NCI-H1048 (cell line): ENCODE measurements at places on chromosomes 1 and 21.
A peak's percentile ranks its signal among the peaks of the same experiment; 100 is the strongest.

DNA sequence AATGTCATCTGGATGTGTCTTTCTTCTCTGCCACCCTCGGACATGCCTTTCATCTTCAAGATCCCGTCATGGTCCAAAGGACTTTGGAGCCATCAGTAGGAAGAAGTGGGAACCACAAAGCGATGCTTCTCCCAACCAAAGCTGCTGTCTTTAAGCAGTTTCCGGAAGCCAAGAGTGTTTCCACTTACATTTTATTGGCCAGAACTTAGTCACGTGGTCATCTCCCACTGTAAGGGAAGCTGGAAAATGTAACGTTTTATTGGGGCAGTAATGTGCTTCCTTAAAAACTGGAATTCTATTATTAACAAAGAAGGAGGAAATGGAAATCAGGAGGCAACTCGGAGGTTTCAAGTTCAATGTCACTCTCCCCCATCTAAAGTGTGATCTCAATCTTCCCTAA lies 170.8 kb downstream of the ATG4C start:
- no peak for DNase-seq

DNA sequence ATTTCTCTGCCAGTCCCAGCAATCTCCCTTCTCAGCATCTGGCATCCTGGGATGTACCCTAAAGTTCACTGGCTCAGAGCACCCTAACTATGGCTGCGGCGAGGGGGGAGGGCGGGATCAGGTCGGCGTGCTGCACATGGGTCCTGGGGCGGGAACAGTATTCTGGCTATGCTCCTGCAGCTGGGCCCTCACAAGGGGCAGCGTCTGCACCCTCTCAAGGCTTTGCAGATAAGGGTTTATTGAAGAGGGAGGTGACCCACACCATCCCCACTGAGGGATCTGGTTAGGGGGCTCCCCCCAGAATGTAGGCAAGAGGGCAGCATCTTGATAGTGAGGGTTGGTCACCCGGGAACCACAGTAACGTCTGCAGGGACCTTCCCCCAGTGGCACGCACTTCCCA lies 44.9 kb upstream of the PCBP3 start:
- DNase-seq = no peak

DNA sequence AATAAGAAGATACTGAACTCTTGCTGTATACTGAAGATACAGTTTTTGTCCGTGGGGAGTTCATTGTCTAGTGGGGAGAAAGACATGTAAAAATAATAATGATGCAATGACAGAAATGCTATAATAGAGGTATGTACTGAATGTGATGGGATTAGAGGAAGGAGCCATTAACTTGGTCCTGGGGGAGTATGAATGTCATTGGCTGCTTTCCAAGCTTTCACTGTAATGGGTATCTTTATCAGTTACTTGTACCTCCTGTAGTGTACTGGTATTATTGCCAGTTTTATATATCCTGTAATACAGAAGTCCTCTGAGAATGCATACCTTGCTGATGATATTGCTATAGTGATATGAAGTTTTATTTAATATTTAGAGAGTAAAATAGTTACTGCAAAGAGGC lies 7.4 kb downstream of the BTBD8 start:
- DNase-seq = no peak

GRCh38 chr1:2180297-2181245 lies 14.0 kb downstream of the FAAP20 start:
- no peak for DNase-seq

DNA sequence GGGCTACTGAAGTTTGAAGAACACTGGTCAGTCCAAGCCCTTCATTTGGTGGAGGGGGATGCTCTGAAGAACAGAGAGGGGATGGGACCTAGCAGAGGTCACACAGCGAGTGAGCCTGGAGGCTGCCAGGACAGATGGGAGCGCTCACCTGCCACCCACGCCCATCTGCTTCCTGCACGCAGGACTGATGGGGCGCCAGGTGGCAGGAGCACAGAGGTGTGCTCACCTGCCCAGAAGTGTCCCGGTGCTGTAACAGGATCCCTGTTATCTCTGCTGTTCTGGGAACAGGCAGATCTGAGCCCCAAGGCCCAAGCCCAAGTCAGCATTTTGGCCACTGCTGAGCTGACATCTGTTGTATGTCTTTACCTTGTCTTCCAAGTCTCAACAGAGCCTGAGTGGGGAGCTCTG lies 40.5 kb downstream of the EPHB2 start:
- no peak for DNase-seq

- DNase-seq = no peak
These were observed 90.5 kb downstream of the GDAP2 start for GRCh38 chr1:117838911-117839310.

GRCh38 chr1:48251323-48251722 lies 28.8 kb downstream of the SLC5A9 start:
- DNase-seq = no peak

GRCh38 chr1:11714831-11715575 lies 20.9 kb upstream of the AGTRAP start:
- no peak for DNase-seq

- no peak for DNase-seq
These were observed 79.8 kb upstream of the WNT4 start for GRCh38 chr1:22222723-22223122.

- DNase-seq = no peak
These were observed 297.4 kb downstream of the TM2D1 start for GRCh38 chr1:61427510-61427909.

DNA sequence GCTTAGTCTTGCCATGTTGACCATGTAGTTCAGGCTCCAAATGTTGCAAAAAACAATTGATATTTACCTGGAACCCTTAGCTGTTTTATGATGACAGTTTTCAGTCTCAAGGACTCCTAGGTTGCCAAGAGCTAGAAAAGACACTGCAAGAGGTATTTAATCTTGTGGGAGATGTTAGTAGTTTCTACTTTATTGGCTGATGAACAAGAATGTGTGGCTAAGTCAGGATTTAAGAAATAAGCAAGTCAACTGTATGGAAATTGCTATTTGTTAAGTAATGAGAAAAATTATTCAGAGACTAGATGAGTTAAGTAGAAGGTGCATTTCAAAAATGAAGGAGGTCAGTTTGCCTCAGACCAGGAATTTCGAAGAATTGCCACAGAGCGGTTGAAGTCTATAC lies 639.7 kb upstream of the USP24 start:
- DNase-seq = no peak

DNA sequence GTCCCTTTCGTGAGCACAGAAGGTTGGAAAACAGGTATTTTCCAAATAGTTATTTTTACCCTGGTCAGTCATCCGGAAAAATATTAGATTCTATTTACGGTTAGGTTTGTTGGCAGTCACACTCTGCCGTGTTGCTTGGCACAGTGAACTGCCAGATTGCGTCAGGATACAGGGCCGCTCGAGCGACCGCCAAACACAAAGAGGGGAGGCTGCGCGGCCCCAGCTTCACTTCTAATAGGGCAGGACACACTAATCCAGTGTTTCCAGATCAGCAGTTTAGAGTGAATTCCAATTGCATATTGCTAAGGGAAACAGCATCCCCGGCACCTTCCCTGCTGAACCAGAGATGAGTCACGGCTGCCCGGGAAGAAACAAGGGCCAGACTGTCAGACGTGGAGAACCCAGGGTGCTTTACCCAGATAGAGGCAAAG lies 22.9 kb downstream of the UMODL1 start:
- DNase-seq = no peak

DNA sequence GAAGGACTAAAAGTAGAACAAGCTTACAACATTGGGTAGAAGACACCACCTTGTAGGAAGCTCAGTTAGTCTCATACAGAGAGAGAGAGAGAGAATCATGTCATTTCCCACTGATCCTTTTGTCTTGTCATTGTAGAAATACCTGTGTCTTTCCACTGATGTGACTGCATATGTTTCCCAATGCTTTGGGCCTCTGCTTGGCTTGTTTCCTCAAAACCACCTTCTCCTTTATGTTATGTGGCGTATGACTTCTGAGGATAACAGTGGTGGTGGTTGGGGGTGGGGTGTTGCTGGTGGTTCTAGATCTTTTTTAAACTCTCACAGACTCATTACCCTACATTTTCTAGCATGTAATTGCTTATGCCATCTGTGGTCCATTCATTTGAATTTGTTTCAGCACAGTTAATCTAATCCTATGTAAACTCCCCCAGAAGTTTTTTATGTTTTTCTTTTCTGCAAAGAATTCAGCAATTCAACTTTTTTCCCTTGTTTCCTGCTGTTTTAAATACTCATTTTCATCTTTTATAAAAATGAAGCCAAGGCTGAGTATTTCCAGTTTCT lies 9.3 kb downstream of the RGL1 start:
- peak; percentile 28 for DNase-seq

DNA sequence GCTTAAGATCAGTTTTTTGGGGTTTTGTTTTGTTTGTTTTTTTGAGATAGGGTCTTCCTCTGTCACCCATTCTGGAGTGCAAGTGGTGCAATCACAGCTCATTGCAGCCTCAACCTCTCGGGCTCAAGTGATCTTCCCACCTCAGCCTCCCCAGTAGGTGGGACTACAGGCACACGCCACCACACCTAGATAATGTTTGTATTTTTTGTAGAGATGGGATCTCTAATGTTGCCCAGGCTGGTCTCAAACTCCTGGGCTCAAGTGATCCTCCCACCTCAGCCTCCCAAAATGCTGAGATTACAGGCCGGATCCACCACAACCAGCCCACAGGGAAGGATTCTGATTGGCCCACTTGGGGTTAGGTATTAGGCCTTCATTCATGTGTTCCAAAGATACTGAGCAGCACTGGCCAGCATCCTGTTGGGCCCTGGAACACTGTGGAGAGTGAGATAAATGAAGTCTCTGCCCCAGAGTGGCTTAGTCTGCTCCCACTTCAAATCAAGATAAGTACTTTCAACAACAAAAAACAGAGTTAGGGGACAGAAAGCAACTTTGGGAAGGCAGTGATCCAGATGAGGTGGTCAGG lies 54.7 kb downstream of the PTP4A2 start:
- no peak for DNase-seq

DNA sequence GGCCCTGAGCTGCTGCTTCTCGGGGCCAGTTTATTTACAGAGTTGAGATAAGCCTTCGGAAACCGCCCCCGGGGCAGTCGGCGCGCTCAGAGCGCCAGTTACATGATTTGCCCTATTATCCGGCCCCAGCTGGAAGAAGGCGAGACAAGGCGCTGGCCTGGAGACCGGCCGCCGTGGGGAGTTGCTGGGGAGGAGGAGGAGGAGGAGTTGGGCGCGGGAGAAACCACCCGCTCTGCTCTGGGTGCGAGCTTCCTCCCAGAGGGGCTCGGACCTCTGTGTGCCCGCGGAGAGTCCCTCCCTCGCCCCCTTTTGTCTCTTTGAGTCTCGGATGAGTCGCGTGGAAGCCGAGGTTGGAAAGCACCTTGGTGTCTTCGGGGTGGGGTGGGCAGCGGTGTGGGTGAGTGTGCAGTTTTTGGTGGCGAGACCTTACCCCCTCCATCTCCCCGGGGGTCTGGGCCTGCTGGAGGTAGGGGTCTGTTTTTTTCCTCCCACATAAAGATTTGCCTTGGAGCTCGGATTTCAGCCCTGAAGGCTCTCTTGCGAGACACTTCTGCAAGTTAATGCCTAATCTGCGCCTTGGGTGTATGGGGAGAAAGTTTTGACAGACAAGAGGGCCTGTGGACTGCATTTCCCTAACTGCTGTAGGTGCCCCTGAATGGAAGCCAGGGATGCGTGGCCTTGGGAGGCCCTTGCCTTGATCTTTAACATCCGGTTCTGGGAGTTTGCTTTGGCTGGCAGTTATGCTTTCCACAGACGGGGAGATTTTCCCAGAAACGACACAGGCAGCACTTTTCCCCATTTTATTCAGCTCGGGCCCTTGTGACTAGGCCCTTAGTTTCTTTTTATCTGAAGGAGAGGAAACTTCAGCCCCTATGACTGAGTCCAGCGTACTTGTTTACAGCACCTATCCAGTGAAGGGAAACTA lies 80.0 kb downstream of the NDUFS5 start:
- DNase-seq = no peak

GRCh38 chr21:34333121-34333739 lies 30.6 kb upstream of the KCNE2 start:
- DNase-seq = no peak

GRCh38 chr1:8789314-8790214 lies 27.9 kb downstream of the RERE start:
- DNase-seq = no peak

DNA sequence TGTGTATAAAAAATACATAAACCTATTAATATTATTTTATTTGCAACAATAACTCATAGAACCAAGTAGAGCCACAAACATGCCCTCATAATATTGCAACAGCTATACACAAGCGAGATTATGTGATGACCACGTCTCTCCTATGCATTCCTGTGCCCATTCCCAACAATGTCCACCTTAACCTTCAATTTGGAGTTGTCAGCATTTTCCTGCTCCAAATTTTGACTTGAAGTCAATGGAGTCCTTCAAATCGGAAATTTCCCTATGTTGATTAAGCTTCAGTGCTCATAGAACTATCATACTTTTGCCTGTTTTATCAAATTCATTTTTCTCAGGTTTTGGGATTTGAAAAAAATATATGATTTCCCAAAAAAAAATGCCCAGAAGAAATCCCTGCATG lies 27.4 kb upstream of the FAM20B start:
- DNase-seq = no peak

DNA sequence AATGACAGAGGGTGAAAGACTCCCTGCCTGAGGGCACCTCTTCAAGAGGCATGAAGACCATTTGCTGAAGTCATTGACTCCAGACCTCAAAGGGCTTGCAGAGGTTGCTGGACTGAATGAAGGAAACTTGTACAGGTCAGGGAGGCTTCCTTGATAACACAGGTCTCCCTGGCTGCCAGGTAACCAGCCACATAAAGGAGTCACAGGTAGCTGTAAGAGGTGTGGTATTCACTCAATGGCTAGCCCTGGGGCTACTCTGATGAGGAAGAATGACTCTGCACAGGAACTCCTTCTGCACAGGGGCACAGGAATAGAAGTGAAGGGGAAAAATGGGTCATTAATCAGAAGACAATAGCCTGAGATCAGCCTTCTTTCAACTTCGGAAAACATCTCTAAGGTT lies 187.5 kb downstream of the LMX1A start:
- no peak for DNase-seq

DNA sequence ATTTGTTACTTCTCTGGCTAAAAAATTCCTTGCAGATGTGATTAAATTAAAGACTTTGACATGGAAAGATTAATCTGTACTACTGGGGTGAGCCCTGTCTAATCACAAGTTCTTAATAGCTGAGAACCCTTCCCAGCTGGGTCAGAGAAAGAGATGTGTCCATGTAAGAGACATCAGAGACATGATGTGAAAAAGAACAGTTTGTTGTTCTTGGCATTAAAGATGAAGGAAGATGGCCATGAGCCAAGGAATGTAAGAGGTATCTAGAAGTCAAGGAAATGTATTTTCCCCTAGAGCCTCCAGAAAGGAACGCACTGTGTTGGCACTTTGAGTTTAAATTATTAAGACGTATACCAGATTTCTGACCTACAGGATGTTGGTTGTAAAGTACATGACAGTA lies 1271.5 kb upstream of the PRMT6 start:
- DNase-seq = no peak

GRCh38 chr1:156866249-156866909 lies 5.7 kb downstream of the NTRK1 start:
- DNase-seq = no peak

- DNase-seq = no peak
These were observed 516.6 kb downstream of the KIF26B start for GRCh38 chr1:245671349-245671748.

GRCh38 chr1:163807331-163808049 lies 485.7 kb downstream of the NUF2 start:
- no peak for DNase-seq

GRCh38 chr1:228849011-228849541 lies 113.8 kb downstream of the RHOU start:
- DNase-seq = no peak
